ENCODE measurements at places on chromosomes 11 and 22.

DNA sequence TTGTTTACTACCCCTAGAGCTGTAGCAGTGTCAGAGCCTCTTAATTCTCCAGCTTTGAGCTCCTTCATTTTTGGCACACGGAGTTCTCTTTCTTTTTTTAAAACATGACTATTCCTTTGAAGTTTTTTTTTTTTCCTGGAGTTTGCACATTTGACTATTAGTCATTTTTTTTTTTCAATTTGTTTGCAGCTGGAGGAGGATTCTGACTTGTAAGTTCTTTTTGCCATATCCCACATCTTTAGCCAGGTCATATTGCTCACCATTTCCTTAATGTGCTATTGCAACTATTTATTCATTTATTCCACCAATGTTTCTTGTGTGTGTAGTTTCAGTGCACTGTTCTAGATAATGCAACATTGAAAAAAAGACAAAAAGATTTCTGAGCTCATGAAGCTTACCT, 166.3 kb upstream of the ARHGAP20 start:
- no peak for DNase-seq

DNA sequence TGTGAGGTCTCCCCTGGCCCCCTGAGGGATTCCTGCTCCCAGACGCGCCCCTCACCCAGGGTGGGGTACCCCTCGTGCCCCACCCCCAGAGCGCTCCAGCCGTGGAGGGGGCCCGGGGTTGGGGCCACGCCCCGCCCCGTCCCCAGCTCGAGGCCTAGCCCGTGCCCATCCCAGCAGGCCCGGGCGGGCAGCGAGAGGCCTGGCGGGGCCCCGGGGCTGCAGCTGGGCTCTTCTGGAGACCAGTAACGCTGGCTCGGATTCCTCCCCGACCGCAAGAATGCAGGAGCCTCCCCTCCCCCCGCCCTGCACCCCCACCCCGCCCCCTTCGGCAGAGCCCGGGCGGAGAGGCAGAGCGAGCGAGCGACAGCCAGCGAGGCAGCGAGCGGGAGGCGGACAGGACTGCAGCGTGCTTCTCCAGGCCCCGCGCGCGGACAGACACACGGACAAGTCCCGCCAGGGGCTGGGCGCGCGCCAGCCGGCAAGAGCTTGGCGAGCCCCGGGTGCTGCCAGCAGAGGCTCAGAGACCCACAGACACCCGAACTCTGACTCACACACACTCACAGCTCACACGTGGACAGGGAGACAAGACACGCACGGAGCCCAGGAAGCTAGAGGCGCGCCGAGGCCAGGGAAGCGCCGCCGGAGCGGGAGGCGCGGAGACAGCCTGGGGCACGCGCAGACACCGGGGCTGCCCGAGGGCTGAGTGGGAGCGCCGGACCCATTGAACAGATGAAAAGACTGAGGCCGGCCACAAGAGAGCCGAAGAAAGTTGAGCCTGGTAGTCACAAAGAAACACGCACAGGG, 15.2 kb downstream of the BCL9L start:
- no peak for DNase-seq

DNA sequence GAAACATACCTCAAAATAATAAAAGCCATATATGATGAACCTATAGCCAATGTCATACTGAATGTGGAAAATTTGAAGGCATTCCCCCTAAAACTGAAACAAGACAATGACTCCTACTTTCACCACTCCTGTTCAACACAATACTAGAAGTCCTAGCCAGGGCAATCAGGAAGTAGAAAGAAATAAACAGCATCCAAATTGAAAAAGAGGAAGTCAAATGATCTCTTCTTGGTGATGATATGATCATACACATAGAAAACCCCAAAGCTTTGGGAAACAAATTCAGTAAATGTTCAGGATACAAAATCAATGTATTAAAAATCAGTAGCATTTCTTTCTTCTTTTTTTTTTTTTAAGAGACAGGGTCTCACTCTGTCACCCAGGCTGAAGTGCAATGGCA, 109.9 kb downstream of the DLG2 start:
- no peak for DNase-seq

DNA sequence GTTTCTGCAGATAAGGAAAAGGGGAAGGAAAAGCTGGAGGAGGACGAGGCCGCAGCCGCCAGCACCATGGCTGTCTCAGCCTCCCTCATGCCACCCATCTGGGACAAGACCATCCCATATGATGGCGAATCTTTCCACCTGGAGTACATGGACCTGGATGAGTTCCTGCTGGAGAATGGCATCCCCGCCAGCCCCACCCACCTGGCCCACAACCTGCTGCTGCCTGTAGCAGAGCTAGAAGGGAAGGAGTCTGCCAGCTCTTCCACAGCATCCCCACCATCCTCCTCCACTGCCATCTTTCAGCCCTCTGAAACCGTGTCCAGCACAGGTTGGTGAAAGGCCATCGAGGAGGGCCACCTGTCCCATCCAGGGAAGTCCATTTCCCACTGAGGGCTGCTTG, 5.6 kb downstream of the TEF start:
- no peak for DNase-seq

DNA sequence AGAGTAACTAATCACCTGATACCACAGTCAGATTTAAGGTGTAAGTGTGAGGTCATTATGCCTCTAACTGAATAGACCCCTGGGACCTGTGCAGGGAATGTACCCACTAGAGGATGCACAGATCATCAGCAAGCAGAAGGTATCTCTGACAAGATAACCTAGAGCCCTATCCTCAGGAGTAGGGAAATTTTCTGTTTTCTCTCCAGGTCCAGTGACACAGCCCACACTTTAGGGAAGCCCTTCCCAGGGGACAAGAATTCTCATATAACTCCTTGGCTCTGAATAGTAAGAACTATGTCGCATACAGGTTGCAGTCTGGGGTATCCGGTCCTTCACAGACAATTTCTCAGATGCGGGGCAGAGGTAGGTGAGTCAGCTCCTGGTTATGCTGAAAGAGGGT, at the start of gene OR52E5:
Gene OR52E5 (plus strand): TSS at position 301 of the 400 bp plus-strand sequence. CDS start 7,569 bp downstream, outside the sequence.
- no peak for DNase-seq

DNA sequence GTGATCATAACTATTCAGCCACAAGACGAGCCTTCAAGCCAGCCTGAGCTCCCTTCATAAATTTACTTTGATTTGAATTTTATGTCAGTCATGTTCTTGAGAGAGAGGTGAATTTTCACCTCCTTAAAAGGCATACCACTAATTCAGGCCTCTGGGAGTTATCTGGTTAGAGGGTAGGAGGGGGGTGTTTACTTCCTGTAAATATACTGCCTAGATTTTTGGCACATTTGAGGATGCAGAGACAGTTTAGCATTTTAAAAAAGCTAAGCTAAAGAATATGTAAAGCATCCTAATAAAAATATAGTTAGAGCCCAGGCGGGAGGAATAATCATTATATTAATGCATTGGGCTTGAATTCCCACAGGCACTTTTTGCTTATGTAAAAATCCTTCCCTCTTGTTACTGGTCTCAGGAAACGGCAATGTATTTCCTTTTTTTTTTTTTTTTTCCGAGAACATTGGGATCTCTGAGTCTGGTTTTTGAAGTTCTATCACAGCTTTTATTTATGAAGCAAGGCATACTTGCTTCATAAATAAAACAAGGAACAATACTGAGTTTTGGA, 116.5 kb downstream of the CSNK2A3 start:
- DNase-seq: no peak

GRCh38 chr22:40116496-40117200, 61.1 kb upstream of the TNRC6B start:
- DNase-seq: no peak

DNA sequence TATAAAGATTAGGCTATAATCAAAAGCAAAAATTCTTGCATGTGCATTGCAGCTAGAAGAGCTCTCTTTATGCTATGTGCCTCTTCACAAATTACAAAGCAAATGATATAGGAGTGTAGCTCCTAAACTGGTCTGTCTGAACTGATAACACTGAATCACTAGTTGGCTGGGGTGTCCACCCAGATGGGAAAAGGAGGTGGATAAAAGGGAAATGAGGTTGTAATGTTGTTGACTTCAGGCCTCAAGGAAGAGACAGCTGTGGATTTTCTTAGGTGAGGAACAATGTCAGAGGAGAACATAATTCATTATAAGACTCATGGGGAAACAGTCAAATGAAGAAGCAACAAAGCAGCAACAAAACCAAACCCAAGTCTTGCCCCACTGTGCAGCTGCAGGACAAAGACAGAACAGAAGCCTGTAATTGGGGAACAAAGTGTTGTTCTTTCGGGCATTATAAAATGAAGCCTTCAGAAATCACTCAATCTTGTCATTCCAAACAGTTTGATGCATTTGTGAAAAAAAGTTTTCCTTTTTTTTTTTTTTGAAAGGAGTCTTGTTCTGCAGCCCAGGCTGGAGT, 130.1 kb upstream of the DDI1 start:
- no peak for DNase-seq

GRCh38 chr11:13183826-13184196, 93.8 kb upstream of the BMAL1 start:
- DNase-seq: no peak

- DNase-seq: no peak
Measured at GRCh38 chr11:85021058-85021457, 606.1 kb downstream of the DLG2 start.

- DNase-seq: no peak
Measured at GRCh38 chr11:18173225-18173866, 709 bp downstream of the MRGPRX4 start.

- DNase-seq: no peak
Measured at GRCh38 chr22:37242395-37242918, 1.6 kb downstream of the RAC2 start.

GRCh38 chr22:49699928-49700498, 127.7 kb downstream of the BRD1 start:
- DNase-seq: no peak

DNA sequence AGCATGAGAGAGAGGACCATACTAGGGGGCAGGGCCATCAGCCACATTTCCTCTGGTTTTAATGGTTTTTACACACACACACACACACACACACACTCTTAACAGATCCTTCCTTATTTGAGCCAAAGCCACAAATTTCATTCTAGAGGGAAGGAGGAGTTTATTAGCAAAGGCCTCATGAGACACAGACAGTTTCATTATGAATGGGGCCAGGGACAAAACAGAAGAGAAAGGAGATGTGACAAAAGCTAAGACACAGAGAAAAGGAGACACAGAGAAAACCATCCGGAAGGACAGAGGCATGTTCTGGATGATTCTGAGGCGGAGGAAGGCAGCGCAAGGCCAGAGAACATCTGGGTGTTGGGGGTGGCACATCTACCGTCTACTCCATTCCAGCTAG, 32.2 kb upstream of the ARFGAP3 start:
- DNase-seq: no peak

- DNase-seq: no peak
Measured at GRCh38 chr22:46752286-46752987, 10.0 kb upstream of the TBC1D22A start.

DNA sequence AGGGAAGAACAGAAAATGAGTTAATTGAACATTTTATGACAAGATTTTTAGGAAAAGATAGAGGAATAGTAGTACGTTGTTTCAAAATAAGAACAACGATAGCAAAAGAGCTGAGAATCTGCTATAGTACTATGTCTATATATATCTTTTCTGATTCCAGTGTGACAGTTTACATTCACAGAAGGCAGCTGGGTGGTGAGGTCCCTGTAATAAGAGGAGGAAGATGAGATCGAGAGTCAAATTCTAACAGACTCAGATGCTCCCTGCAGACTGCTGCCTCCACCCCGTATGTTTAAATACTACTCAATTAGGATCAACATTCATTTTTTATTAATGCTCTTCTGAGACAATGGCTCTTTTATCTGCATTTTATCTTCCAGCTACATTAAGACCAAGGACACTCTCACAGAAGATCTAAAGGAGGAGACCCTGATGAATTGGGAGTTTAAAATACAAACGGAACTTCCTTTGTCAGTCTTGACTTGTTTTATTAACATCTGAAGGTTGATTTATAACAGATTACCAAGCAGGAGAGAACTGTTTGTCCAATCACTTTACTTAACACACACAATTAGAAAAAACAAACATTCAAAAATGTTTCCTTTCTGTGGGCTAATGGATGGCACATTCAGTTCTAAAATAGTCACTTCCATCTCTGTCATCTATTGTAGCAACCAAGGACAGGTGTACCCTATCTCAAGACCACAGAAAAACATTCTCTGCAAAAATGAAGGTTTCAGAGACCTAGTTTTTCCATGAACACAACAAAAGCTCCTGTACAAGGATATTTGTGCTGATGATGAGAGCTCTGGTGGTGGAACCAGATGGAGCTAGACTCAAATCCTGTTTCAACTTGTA, 240.2 kb downstream of the CADM1 start:
- DNase-seq: no peak

DNA sequence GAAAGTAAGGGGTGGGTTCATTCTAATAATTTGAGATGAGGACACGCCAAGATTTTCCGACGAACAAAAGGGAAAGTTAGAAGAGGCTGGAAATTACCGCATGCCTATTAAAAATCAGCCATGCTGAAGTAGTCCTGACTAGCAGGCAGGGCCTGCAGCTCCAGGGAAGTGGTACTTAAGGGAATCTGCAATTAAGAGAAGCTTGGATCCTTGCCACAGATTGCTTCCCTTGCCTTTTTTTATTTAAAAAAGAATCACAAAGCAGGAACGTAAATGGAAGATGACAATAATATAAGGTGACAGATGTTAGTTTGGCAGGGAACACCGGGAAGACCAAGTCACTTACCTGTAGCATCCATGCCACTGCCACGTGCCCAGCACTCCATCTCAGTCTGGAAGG, 359.3 kb downstream of the CADM1 start:
- DNase-seq: no peak

DNA sequence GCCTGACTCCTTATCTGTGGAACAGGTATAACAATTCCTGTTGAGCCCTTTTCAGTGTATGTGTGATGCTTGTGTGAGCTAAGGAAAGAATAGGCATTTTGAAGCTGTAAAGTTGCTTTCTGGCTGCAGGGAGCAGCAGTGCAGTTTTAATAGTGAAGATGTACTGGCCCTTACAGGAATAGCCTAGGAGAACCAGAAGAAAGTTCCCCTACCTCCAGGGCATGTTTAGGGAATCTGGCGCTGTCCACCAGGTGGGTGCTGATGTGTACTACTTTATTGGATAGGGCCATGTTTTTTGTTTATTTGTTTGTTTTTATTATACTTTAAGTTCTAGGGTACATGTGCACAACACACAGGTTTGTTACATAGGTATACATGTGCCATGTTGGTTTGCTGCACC, 11.5 kb downstream of the BMAL1 start:
- DNase-seq: no peak

GRCh38 chr11:99742501-99742900, 721.8 kb downstream of the CNTN5 start:
- DNase-seq: no peak

GRCh38 chr11:100575860-100576717, 111.0 kb upstream of the ARHGAP42 start:
- no peak for DNase-seq

DNA sequence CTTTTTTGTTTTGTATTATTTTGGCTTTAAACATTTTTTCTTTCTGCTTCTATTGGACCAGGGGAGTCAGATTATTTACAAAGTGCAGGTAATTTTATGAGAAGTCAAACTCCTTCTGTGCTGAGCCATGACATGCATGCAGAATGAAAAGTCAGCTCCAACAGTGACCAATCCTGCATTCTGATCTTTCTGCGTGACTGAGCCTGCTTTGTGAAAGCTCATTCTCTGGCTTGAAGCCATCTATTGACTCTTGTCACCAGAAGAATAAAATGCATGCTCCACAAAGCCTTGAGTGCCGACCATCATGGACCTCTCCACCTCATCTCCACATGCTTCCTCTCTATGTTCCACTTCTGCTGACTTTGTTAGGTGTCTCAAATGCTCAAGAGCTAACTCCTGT, 50.2 kb downstream of the MIAT start:
- DNase-seq: no peak

- no peak for DNase-seq
Measured at GRCh38 chr11:62925308-62925707, 4.1 kb upstream of the CHRM1 start.
